ENCODE measurements at places on chromosomes 3 and 15.

DNA sequence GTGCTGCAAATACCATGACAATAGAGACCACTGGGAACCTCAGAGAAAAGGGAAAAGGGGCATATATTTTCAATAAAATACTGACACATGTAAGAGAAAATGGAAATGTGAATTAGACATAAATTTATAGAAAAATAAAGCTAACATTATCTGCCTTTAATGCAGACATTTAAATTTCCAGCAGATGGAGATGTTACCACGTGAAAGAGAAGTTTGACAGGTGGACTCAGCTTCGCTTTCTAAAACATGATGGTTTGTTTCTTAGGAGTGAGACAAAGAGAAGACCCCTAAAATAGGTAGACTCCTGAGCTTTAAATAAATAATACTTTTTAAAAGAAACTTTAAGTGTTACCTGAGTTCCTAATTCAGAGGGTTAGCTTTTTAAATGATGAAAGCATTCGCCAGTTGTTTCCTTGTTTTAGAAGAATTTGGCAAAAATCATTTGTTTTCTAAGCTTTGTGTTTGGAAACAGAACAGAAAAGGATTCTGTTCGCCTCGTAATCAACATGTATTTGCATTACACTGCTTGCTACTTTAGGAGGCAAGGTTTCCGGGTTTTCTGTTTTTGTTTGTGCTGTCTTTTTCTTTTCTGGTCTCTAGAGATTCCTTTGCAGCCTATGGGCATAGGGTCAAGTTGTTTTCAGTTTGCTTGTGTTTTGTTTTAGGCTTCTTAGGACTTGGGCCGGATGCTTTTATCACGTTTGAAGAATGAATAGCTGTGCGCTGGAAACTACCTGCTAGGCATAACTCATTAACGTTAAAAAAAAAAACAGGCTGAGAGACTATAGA is 271.4 kb downstream of the THSD4 start:
- DNase-seq = peak; percentile 41

GRCh38 chr3:176766862-176767261 is 430.4 kb downstream of the TBL1XR1 start:
- no peak for DNase-seq

DNA sequence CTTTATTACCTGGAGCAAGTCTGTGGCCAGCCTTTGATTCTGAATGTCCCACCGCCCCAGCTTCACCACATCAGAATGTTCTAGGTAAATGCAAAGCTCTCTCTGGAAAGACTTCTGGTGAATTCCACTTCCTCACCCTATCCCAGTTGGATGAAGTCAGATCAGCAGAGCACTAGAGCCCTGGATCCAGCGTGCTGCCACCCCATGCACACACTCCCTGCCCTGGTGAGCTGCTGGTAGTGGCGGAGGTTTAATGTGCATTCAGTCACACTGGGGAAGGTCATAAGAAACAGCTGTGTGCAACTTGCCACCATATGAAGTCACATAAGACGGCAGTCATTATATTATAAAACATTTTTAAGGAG is 16.3 kb upstream of the SLC41A3 start:
- no peak for DNase-seq

GRCh38 chr3:184419171-184419570 is 39.3 kb downstream of the CHRD start:
- DNase-seq = no peak

DNA sequence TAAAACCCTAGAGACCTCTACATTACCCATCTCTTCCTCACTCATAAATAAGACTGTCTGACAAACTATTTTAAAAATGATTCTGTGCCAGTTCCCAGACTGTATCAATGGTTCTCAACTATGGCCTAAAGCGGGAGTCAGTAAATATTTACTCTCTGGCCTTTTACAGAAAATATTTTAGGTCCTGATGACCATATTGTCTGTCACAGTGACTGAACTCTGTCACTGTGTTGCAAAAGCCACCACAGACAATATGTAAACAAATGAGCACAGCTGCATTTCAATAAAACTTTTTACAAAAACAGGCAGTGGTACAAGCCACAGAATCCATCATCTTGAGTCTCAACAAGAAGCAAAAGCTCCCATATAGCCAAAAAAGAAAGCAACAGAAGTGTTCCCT is 45.4 kb downstream of the PLOD2 start:
- DNase-seq = no peak

- DNase-seq = no peak
Measured at GRCh38 chr3:16277471-16277870, 12.5 kb downstream of the OXNAD1 start.

DNA sequence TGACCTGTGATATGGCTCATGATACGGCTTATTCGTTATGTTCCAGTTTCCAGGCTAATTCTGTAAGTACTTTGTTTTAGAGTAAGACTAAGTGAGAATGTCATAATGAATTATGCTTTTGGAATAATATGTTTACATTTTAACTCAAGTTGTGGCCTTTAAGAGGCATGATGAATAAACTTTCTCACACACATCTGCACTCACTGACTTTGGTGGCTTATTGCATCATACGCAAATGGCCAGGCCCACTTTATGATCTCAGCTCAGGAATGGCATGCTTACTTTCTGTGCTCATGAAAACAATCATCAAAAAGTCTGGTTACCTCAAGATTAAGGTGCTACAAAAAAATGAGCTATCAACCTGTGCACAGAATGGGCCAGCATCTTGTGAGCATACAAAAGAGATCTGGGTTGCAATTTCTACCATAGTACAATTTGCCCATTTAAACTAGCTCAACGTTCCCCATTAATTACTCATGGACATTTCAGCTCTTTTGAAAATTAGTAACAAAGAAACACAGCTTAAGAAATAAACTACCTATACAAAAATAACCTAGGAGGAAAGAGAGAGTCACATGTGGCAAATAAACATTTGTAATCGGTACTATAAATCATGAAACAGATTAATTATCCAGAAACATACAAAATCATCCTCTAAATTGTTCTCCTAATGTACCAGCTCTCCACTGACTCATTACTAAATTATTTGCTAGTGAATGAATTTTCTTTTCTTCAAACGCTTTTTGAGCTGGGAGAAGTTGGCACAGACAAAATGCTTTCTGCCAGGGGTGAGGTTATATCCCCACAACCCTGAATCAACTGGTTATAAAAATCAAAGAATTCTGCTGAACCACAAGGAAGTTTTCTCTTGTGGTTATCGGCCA is 439.0 kb upstream of the ADAMTS9 start:
- DNase-seq = no peak

DNA sequence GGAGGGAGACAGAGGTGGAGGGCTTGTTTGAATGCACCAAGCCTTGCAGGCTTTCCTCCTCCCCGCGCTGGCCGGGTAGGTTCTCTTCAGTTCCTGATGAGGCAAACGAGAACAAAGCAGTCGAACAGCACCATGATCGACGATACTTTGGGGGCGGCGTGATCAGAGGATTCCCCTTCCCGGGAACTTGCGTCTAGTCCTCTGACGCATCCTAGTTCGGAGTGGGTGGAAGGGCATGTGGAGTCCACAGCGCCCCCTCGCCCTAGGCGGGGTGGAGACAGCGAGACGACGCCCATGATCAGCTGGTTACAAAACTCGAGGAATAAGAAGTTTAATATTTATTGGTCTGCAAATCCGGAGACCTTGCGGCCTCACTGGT is 452 bp upstream of the SV2B start:
- DNase-seq = peak; percentile 74

GRCh38 chr3:14636496-14637087 is 15.0 kb upstream of the CCDC174 start:
- DNase-seq = no peak

DNA sequence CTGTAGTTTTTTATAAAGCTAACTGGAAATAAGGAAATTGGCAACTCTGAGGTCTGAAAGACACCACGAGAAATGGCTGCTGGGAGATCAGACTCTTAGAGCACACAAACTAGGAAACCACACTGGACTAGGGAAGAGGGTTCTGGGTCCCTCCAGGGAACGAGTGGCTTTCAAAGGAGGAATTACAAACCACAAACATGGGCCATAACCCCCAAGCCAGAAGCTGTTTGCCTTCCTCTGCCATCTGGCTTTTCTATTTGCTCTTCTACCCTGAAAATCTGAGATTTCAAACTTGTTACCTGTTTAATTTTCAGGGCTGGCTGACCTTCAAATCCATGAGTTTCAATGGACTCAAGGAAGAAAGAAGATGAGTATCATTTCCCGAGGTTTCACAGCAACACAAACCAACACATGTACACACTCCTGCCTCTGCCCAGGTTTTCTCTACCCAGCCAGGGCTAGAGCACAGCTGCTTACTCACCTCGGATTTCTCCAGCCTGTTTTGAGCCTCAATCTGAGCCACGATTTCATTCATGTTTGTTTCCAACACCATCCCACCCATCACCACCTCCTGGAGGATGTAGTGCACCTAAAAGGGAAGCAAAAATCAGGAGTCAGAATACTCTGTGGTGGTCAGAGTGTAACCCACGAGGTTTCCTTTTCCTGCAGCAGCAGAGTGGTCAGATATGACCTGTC is 22.6 kb upstream of the ANPEP start:
- no peak for DNase-seq

DNA sequence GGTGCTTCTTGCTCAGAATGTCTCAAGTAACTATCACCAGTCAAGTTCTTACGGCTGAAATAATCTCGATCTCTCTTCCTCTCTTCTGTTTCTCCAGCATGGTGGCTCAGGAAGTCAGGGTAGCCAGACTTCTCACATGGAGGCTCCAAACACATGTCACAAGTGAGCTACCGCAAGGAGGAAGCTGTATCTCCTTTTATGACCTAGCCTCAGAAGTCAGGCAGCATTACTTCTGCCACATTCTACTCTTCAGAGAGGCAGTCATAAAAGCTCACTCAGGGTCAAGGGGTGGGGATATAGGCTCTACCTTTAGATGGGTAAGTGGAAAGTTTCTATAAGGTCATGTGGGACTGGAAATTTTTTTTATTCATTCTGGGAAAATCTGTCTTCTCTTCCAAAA is 86.6 kb upstream of the NEO1 start:
- no peak for DNase-seq

- DNase-seq = no peak
Measured at GRCh38 chr3:73384091-73384906, 240.4 kb downstream of the PDZRN3 start.

DNA sequence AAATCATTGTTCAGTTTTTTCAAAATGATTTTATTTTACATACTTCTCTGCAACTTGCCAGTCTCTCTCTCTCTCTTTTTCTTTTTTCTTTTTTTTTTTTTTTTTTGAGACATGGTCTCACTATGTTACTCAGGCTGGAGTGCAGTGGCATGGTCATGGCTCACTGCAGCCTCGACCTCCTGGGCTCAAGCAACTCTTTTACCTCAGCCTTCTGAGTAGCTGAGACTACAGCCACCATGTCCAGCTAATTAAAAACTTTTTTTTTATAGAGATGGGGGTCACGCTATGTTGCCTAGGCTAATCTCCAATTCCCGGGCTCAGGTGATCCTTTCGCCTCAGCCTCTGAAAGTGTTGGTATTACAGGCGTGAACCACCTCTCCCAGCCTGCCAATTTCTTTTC is 12.1 kb upstream of the ARID3B start:
- no peak for DNase-seq

- no peak for DNase-seq
Measured at GRCh38 chr3:64666171-64666588, 21.6 kb downstream of the ADAMTS9 start.
